NCI-H510A (cell line): ENCODE measurements at places on chromosomes 13 and 19.

- no peak for DNase-seq
These were observed 5.0 kb upstream of the EML2 start for GRCh38 chr19:45643927-45644771.

GRCh38 chr13:95948656-95949055, 104.5 kb downstream of the UGGT2 start:
- no peak for DNase-seq

- DNase-seq = no peak
These were observed 22.5 kb downstream of the CAB39L start for GRCh38 chr13:49421391-49421790.

DNA sequence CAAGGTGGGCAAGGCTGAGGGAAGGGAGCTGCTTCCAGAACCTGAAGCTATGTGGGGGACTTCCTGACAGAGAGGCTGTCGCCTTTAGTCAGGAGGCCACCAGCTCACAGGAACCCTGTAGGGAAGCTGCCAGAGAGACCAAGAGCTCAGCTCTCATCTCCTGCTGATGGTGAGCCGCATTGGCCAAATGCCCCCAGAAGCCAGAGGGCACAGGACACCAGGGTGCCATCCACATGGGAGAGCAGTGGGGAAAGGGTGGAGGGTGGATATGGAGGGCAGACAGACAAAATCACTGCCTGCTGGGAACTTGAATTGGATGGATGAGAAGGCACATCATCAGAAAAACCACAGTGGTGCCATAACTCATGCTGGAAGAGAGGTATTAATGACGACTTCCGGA, 36.0 kb downstream of the SERP2 start:
- DNase-seq = no peak

GRCh38 chr13:27043013-27043412, 128.6 kb downstream of the USP12 start:
- peak; percentile 20 for DNase-seq

DNA sequence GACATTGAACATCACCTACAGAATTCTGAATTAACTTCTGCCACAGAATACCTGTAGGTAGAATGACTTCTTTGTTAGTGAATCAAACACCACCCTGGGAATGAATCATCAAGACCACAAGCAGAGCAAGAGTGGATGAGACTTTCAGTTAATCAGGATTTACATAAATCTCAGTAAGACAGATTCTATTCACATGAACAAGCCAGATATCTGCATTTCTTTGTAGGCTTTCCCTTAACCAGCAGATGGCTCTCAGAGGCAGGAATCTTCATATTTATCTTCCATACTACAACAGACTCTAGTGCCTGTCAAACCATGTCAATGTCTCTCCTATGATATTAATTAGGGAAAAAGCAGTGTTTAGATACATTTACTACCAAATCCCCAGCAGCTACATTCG, 412.1 kb downstream of the KLF12 start:
- DNase-seq = no peak

DNA sequence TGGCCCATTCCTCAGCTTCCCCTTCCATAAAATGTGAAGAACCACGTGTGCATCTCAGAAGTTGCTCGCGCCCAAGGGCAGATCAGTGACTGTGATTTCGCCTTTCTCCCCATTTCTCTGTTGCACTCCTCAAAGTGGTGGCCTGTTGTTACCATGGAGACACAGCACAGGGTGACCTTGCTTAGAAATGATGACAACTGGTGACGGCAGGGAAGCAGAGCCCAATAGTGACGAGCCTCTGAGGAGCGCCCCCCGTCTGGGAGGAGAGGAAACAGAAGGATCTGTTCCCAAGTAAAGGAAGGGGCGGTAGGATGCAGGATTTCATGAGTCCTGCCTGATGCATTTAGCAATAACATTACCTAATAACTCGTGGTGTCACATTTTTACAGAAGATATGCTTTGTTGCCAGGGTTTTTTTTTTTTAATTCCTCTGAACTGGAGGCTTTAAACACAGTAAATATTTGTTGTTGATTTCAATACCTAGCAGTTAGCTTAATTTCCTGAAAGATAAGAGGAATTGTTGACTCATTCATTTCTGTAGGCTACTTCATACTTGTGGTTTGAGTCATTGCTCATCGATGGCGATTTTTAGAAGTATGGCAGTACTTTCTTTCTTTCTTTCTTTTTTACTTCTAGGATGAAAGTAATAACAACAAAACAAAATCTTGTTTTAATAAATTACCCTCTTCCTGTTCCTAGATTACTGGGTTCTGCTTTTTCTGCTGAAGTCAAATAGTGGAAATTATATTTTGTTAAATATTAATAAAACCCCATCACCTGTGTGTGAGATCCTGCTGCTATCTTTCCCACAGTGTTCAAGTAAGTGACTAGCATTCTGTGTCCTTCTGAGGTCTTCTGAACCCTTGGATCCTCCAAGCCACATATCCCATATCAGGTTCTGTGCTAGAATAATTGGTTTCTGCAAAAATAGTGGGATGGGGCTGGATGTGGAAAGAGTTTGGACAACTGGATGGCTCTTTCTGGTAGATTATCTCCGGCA, 36.0 kb downstream of the MBNL2 start:
- no peak for DNase-seq

GRCh38 chr19:31555634-31556215, 206.5 kb upstream of the TSHZ3 start:
- DNase-seq = no peak

- no peak for DNase-seq
These were observed 75.0 kb downstream of the RASA3 start for GRCh38 chr13:114057166-114058050.

DNA sequence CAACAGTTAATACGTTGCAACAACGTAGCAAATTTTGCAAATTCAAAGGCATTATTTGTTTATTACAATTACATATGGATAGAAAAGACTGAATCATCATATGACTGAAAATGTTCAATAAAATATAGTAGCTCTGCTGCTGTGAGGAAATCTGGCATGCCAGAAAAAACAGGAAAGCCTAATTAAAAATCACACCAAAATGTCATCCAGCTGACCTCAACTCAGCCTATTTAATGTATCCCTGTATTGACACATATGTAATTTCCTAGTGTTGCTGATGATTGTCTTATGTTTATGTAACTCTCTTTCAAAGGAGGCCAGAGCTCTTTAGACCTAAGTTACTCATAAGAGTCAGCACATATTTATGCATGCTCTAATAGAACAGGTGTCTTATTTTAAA, 495.0 kb downstream of the PCDH17 start:
- DNase-seq = no peak

DNA sequence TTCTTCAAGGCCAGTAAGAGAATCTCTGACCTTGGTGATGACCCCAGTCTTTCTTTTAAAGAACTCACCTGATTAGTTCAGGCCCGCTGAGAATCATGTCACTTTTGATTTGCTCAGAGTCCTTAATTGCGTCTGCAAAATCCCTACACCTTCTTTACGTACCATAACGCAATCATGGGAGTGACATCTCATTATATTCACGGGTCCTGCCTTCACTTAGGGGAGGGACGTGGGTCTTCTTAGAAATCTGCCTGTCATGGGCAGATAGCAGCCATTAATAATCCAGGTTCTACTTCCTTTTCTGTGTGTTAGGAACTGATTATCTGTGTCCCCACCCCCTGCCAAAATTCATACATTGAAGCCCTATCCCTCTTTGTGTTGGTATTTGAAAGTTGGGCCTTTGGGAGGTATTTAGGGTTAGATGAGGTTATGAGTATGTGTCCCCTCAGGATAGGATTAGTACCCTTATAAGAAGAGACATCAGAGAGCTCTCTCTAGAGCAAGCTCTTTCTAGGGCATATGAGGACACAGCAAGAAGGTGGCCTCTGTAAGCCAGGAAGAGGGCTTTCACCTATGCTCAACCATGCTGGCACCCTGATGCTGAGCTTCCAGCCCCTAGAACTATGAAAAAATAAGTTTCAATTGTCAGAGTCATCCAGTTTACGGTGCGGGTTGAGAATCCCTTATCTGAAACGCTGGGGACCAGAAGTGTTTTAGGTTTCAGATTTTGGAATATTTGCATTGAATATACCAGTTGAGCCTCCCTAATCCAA, 9.9 kb downstream of the TPP2 start:
- DNase-seq = no peak
